Endothelial cell (in vitro differentiated cells): ENCODE measurements at places on chromosomes 1 and 21.

- no peak for DNase-seq
Measured at GRCh38 chr1:151802372-151802771, 2.8 kb downstream of the LINGO4 start.

- DNase-seq: no peak
Measured at GRCh38 chr1:167373398-167373797, 144.9 kb downstream of the CD247 start.

GRCh38 chr21:39397646-39398385 is 47.8 kb downstream of the LCA5L start:
- DNase-seq: no peak

- no peak for DNase-seq
Measured at GRCh38 chr1:90443354-90443753, 273.7 kb downstream of the BARHL2 start.

DNA sequence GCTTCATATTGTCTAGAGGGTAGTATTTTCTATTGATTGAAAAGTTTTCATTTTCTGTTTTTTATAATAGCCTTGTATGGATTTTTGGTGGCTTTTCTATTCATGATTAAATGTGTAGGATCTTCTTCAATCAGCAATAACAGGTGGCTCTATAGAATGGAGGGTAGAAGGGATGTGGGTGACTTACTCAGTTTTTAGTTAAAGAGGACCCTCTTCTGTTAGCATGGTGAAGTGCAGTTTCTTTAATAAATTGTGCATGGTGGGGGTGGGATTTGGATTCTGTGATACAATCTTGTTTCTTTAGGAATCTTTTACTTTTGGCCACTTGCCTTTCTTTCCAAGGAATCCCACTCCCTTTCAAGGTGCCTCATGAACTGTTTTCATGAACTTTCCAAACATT is 64.7 kb downstream of the SLC35A3 start:
- DNase-seq: no peak
